ENCODE measurements at places on chromosomes 4 and X.

- no peak for DNase-seq
Measured at GRCh38 chr4:172202480-172203076, 389.4 kb downstream of the GALNTL6 start.

DNA sequence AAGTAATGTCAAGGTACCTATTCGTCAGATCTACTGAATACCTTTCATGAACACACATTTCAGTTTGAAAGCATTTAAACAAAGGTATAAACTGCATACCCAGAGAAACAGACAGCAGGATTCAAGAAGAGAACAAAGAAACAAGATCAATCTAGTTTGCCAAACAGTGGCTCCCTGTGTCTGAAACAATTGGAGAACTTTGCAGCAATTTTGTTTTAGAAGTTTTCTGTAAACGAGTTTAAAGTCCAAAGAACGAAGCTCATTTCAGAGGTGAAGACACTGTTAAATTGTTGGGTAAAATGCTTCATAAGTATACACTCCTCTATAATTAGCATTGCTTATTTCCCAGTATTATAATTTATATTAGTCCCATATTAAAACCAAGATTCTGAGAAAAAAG lies 21.4 kb upstream of the NSUN7 start:
- no peak for DNase-seq

GRCh38 chrX:38882894-38883626 lies 81.8 kb downstream of the MID1IP1 start:
- no peak for DNase-seq

GRCh38 chr4:48212165-48212564 lies 57.5 kb downstream of the TEC start:
- no peak for DNase-seq

GRCh38 chr4:110188113-110188512 lies 10.3 kb downstream of the ELOVL6 start:
- no peak for DNase-seq

DNA sequence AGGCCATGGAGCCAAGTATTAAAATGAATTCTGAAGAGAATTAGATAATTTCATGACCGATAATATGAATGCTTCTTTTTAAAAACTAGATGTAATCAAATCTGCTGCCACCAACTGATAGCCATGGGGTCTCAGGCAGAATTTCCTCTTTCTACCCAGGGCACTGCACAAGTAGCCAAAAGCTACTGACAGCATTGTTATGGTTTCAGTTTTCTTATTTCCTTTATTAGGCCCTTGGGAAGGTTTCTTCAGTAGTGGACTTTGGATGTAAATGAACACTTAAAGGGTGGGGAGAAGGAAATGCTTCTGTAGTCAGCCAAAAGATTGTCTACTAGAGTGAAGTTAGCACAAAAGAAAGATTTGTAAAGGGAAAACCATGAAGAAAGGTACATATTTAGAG lies 686.0 kb downstream of the ADGRL3 start:
- DNase-seq, result no peak

GRCh38 chrX:63186137-63186536 lies 165.0 kb downstream of the SPIN4 start:
- DNase-seq, result no peak

DNA sequence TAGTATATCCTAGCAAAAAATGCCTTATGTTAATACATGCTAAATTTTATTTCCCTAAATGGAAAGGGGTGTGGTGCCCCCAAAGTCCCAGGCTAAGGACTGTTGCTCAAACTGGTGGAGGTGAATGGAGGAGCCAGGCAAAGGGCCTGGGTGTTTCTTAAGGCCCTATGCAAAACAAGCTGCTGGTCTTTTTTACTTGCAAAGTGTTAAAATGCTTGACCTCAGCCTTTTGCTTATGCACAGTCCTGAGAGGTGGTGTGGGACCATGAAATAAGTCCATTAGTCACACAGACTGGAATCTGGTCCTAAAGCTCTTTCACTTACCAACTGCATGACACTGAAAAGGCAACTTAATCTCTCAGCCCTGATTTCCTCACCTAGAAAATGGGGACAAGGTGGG lies 223.5 kb upstream of the MBNL3 start:
- DNase-seq, result no peak

DNA sequence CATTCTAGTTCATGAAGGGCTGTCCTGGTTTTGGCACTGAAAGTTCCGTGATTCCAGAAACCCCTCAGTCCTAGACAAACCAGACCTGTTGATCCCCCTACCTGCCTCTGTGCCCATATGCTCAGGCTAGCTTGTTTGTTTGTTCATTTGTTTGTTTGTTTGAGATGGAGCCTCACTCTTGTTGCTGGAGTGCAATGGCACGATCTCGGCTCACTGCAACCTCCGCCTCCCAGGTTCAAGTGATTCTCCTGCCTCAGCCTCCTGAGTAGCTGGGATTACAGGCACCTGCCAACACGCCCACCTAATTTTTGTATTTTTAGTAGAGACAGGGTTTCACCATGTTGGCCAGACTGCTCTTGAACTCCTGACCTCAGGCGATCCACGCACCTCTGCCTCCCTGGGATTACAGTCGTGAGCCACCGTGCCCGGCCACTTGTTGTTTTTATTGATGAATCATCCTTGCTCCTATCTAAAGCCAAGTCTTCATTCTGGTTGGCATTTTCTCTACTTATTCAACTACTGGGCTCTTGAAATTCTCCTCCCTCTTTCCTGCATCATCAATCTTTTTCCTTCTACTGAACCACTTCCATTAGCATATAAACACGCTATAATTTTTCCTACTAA lies 86.3 kb upstream of the BMP2K start:
- no peak for DNase-seq

GRCh38 chrX:13386636-13387035 lies 66.8 kb upstream of the ATXN3L start:
- no peak for DNase-seq

DNA sequence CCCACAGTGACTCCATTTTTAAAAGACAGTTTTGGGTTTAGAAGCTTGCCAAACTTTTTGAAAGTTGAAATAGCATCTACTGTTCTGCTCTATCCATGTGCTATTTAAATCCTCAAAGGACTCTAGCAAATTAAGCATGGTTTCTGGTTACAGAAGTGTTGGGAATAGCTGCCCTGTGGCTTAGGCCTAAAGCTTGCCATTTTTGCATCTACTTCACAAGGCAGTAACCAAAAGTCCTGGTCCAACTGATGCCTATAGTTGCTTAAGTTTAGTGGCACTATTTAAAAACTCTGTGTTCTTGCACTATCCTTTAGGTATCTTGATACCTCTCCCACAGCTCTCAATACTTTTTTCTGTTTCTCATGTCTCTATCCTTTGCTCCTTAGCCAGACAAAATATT lies 251.0 kb upstream of the GPC4 start:
- no peak for DNase-seq

All from activated gamma-delta T cell treated with Interleukin-2 at 50 U/mL for 16 hours (primary cell).